ENCODE measurements at places on chromosomes 1 and 21.

- no peak for DNase-seq
Measured at GRCh38 chr1:7809742-7810141, 25.7 kb downstream of the PER3 start.

DNA sequence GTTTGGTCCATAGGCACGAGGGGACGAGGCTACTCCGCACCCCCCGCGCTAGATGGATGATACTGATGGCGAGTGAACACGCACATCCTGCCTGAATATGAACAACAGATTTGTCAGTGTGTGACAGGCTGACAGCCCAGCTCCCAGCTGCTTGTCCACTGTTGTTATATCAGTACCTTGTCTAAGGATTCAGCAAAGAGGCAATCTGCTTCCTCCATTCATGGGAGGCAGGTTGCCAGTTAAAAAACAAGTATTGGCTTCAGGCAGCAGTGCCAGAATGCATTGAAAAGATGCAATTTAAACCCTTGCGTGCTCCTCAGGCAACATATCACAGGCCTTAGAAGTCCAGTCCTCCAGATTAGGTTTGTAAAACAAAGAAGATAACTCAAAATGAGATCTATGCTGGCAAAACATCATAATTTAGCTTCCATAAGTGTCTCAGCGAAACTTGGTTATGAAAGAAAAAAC lies 223.3 kb downstream of the GPATCH2 start:
- DNase-seq = no peak

GRCh38 chr1:109631513-109632505 lies 12.2 kb downstream of the AMPD2 start:
- no peak for DNase-seq

DNA sequence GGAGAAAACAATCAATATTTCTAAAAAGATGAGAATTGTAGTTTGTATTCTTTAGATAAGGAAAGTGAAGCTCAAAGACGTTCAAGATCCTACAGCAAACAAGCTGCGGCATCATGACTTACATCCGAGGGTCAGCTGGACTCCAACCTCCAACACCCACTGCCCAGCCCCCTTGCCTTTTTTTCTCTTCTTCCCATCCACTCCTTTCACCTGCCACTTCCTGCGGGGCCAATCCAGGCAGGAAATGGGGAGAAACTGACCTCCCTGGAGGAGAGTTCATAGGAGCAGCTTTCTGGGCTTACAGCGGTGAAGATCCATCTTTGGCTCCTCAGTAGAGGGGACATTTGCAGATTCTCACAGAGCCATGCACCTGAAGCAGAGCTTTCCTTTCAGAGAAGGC lies 361.5 kb downstream of the PTPRU start:
- DNase-seq = no peak

- DNase-seq = no peak
Measured at GRCh38 chr1:206005778-206006180, 2.6 kb upstream of the RAB7B start.

GRCh38 chr1:5632224-5632623 lies 360.0 kb downstream of the NPHP4 start:
- no peak for DNase-seq

DNA sequence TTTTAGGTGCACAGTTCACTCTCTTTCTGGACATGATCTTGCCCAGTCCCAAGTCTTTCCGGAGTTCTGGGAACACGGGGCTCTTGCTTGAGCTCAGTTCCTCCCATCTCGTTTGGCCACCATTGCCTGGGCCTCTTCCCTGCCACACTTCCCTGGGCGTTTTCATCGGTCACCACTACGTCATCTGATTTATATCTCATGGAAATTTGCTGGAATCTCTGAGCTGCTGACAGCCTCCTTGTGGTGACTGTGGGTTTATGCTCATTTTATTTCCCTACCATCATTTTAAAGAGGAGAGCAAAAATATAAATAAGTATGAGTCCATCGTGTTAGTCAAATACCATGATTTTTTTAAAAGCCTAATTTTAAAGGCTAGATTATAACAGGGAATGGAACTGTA lies 449.1 kb upstream of the KAZN start:
- no peak for DNase-seq

- DNase-seq = no peak
Measured at GRCh38 chr1:186303911-186304310, 71.1 kb downstream of the TPR start.

- DNase-seq = no peak
Measured at GRCh38 chr1:2084306-2084705, 34.1 kb downstream of the PRKCZ start.

GRCh38 chr1:92887465-92887864 lies 55.6 kb downstream of the RPL5 start:
- DNase-seq = no peak

GRCh38 chr1:94675373-94675772 lies 133.8 kb upstream of the F3 start:
- no peak for DNase-seq

- DNase-seq = no peak
Measured at GRCh38 chr1:106457368-106457767, 599.1 kb upstream of the PRMT6 start.

- DNase-seq = no peak
Measured at GRCh38 chr1:45206808-45207623, 611 bp upstream of the ZSWIM5 start.

GRCh38 chr1:51264451-51264850 lies 28.4 kb downstream of the RNF11 start:
- peak; percentile 81 for DNase-seq

DNA sequence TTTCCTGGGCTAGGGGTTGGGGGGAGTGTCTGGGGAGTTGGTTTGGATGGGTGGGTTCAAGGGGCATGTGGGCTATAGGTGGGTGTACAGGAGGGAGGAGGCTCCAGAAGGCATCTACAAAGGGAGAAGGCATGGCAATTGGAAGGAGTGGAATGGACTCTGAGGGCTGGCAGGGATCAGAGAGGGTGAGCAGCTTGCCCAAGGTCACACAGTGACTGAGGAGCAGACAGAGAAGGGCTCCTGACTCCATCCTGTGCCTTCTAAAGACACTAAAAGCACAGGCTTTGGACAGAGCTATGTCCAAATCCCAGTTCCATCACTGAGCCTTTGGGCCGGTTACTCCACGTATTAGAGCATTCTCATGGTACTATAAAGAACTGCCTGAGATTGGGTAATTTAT lies 151.8 kb downstream of the PTPRU start:
- DNase-seq = no peak

DNA sequence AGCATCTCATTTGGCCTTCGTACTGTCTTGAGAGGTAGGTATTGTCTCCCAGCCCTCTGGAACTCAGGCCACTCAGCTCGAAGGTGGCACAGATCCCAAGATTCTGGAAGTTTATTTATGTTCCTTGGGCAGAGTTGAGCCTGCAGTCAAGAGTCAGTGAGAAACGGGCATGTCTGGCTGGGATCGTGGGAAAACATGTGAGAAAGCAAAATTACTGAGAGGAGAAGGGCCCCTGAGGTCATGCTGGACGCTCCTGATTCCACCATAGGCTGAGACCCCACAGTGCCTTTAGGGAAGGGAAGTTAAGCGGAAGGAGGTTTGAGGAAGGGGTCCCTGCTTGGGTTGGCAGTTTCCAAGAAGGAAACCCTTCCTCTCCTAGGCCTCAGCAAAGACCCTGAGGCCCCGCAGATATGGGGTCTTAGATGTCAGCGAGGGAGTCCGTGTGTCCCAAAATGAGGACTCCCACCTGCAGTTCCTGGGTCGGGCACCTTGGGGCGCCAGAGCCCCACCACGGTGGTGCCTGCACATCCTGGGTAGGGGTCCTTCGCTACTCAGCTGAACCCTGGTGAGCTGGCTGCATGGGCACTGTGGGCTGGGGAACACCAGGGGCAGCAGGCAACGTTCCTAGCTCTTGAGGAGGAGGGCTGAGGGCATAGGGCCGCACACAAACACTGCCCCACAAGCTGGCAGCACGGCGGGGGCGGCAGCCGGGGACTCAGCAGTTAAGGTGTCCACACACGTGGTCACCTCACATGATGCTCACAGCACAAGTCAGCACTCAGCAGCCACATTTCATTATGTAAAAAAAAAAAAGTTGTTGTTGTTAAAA lies 12.3 kb upstream of the SEMA4A start:
- peak; percentile 51 for DNase-seq

- DNase-seq = no peak
Measured at GRCh38 chr1:193763266-193763665, 576.9 kb upstream of the B3GALT2 start.

- DNase-seq = peak; percentile 24
Measured at GRCh38 chr1:91622616-91623015, 122.0 kb downstream of the CDC7 start.

DNA sequence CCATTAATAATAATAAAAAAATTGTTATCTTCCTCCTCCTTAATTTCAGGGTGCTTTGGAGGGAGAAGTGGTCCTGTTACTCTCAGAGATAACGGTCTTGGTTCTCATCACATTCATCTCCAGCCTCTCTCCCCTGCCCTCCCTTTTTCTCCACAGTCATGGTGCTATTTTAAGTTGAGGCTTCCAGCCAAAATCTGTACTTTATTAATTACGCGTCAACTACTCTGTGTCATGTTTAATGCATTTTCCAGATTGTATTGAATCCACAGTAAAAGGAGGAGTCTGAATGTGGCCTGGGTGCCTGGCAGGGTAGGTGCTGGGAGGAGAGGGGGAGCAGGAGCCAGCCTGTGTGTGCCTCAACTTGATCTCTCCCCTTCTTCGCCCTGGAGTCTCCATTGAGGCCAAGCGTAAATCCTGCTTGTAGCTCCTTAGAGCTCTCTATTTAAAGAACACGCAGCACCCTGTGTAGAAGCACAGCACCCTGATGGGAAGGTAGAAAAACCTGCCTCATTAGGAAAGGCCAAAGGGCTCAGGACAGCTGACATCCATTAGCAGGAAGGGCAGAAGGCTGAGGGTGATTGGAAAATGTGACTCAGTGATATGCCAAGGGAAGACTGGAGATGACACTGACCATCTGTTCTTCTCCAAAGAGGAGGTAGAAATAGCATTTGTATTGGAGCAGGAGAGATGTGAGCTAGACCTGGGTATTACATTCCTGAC lies 82.4 kb downstream of the PLXNA2 start:
- DNase-seq = no peak

GRCh38 chr1:41758500-41758899 lies 160.2 kb downstream of the HIVEP3 start:
- DNase-seq = no peak

DNA sequence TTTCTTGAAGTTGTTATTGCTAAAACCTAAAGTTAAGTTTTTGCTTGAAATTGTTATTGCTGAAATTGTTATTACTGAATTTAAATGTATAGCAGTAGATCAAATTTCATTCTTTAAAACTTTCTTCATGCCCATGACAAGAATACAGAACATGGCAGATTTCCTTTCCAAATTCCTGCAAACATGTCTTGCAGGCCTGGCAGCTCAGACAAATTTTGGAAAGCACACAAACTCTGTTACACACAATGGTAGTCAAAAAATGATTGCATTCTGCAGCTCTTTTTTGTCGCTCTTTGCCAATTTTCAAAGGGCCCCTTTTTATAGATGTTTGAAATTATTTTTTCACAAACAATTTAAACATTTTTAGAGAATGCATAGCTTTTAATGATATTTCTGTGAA lies 1292.3 kb upstream of the B3GALT2 start:
- DNase-seq = no peak

GRCh38 chr1:207849646-207850045 lies 61.3 kb downstream of the CD34 start:
- no peak for DNase-seq

- no peak for DNase-seq
Measured at GRCh38 chr21:19702726-19703125, 1295.5 kb upstream of the NCAM2 start.

- no peak for DNase-seq
Measured at GRCh38 chr1:44834328-44834727, 8.7 kb downstream of the PTCH2 start.

- no peak for DNase-seq
Measured at GRCh38 chr1:196381544-196381943, 226.7 kb downstream of the KCNT2 start.

DNA sequence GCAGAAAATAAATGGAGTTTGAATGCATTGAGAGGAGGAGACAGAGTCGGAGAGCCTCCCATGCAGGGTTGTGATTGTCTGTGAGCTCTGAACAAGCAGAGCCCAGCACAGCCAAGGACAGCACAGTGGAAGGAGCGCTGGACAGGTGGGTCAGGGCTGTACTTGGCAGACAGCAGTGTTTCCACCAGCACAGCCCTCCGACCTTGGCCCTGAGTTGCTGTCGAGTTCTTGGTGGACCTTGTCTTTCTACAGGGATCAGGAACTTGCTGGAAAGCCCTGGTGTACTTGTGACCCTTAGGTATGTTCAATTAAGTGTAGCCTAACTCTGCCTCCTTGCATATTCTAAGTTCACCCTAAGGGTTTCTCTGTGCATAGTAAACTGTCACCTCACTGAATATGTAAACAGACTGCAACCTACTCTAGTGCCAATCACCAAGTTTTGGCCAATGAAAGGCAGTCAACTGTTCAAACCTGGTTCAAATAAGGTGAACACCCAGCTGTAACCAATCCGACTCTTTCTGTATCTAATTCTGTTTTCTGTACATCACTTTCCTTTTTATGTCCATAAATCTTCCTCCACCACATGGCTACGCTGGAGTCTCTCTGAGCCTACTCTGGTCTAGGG lies 86.6 kb upstream of the SLC25A33 start:
- DNase-seq = no peak

GRCh38 chr1:29062157-29062942 lies 61.4 kb downstream of the TMEM200B start:
- DNase-seq = no peak

GRCh38 chr21:36783612-36784374 lies 84.9 kb downstream of the SIM2 start:
- DNase-seq = peak; percentile 28

DNA sequence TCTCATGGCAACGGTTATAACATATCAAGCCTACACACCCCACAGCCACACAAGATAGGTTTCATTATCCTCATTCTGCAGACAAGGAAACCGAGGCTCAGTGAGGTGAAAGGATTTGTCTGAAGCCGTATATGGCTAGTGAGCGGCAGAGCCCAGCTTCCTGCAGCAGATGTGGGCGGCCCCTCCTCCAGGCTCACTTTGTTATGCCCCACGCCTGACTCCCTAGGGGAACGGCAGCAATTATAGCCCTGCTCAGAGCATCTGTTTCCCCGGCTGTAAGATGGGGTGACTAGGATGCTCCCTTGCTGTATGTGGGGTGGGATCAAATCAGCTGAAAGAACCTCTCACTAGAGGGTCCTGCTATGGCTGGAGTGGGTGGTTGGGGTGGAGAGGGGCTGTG lies 22.1 kb downstream of the GRHL3 start:
- no peak for DNase-seq

GRCh38 chr1:56424744-56425493 lies 154.4 kb downstream of the PLPP3 start:
- DNase-seq = peak; percentile 58

- DNase-seq = no peak
Measured at GRCh38 chr1:230274254-230274653, 151.9 kb downstream of the PGBD5 start.

GRCh38 chr1:37415611-37416244 lies 58.7 kb upstream of the ZC3H12A start:
- no peak for DNase-seq
